ENCODE measurements at places on chromosomes 11 and 22. TPM values are rescaled to one million over a fixed set of nuclear protein-coding genes. Genes with fewer than 3 reads are reported as not detected.

DNA sequence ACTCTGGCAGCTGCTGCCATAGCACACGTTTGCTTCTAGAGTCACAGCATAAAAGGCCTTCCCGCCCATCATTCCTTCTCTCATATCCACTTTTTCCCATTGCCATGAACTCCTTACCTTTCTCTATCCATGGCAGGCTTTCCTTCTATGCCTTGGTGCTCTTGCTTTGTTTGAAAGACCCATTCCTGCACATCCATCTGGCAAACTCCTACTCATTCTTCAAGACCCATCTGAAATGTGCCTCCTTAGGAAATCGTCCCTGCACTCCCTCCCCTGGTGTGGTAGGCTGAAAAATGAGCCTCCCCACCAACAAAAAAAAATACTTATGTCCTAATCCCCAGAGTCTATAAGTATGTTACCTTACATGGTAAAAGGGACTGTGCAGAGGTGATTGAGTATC is 100.3 kb downstream of the TENM4 start:
- no peak for DNase-seq

- DNase-seq, result no peak
Observed at GRCh38 chr22:17305076-17305475, 64.2 kb upstream of the CECR2 start.

DNA sequence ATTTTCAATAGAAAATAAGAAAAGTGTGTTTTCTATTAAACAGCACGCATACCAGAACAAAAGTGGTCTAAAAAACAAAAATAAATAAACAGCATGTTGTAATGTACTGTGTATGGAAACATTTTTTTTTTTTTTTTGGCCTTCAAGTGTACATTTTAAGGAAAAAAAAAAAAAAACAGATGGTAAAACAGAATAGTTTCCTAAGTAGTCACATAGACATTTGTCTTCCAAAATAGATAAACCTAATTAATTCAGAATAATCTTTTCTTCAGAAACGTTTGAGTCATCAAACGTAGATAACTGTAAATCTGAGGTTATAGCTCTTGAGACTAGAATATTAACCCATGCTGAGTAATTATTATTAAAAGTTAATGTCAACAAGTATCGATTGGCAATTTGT is 396 bp upstream of the CFAP300 start:
- no peak for DNase-seq

GRCh38 chr22:37502342-37503182 is 16.4 kb upstream of the MFNG start:
- DNase-seq, result no peak

- no peak for DNase-seq
Observed at GRCh38 chr11:129998107-129998506, 4.5 kb downstream of the PRDM10 start.

DNA sequence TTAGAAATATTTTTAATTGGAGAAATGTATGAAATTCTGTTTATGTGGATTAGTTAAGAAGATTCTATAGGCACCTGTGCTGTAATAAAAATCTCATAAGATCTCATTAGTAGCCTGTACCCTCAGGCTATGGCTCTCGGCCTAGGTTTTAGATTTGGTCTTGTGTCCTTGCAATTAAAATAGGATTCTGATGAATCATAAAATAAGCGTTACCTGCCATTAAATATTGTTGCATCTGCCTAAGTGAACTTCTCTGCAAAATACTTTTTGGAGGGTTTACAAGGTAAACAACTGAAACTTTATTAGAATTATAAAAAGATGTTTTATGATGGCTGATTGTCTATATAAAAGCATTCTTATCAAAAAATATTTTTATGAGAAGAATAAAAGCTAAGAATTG is 804.1 kb upstream of the ANO3 start:
- no peak for DNase-seq

GRCh38 chr11:47869544-47870393 is 21.6 kb upstream of the NUP160 start:
- no peak for DNase-seq

HOATZ gene
- not detected for total RNA-seq

DNA sequence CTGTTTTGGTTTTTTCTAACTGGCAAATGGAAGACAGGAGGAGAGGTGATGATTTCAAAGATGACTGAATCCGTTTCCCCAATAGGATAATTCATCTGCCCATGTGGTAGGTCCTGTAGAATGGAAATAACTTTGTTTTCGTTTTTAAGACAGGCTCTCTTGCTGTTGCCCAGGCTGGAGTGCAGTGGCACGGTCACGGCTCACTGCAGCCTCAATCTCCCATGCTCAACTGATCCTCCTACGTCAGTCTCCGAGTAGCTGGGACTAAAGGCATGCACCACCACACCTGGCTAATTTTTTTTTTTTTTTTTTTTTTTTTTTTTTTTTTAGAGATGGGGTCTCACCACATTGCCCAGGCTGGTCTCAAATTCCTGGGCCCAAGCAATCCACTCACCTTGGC is 77.4 kb upstream of the BIRC3 start:
- no peak for DNase-seq

DNA sequence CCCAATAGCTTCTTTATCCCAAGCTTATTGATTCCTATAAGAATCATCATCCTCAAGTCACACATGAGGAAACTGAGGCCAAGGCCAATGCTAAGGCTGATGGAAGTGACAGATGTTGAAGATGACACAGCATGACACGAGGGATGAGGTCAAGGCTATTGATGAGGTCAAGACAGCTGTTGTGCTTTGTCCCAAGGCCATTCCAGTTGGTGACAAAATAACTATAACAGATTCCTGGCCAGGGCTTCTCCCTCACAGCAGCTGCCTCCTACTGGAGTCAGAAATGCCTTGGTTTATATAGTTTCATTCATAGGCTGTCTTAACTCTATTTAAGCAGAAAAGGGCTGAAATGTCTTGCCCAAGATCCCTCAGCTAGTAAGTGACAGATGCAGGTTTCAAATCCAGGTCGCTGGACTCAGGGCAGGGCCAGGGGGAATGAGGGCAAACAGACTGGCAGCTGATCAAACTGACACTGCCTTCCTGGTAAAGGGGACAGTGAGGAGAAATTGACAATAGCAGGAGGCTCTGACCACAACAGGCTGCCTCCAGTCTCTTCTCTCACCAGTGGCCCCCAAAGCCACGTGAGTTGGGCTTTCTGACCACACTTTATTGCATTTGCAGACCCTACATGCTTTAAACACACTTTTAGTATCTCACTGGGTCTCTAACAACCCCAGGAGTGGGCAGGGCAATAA is 16.5 kb downstream of the MIF start:
- no peak for DNase-seq

DNA sequence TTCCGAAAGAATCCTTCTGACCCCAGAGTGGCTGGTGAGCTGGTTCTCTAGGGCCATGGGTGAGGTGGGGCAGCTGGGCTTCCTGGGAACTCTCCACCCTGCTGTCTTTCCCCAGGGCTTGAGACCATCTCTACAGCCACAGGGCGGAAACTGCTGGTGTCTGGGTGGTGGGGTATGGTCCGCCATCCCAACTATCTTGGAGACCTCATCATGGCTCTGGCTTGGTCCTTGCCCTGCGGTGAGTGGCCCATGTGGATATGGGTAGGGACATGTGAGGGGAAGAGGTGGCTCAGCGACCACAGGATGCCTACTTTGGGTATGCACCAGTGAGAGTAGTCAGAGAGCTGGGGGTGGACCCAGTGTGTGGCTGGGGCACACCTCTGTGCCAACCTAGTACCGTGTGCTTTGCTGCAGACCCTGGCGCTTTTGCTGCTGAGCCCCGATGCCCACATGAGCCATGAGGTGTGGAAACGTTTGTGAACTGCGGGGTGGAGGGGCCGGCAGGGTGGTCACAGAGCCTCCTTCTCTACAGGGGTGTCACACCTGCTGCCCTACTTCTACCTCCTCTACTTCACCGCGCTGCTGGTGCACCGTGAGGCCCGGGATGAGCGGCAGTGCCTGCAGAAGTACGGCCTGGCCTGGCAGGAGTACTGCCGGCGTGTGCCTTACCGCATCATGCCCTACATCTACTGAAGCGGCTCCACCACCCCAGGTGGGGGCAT is 2.0 kb downstream of the ZNHIT2 start:
- no peak for DNase-seq

Data from Daoy (cell line).